ENCODE measurements at places on chromosomes 5 and 9.
A peak's percentile ranks its signal among the peaks of the same experiment; 100 is the strongest.

DNA sequence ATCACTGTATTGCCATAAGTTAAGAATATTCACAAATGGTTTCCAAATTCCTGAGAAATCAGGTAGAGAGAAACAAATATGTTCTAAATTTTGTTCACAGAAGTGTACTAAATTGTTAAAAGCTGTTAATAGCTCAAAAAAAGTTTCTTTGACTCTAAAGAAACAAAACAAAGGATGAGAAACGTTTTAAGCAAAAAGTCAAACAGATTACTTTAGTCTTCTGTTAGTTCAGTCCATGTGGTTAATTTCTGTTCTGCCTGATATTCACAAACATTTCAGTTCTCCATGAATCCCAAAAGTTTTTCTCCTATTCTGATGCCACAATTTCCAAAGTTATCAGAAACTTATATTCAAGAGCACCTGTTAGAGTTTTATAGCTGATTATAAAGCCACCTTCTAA is 7.7 kb upstream of the FANCC start:
- DNase-seq: no peak

GRCh38 chr5:173753307-173754168 is 134.6 kb upstream of the CPEB4 start:
- peak; percentile 26 for DNase-seq

DNA sequence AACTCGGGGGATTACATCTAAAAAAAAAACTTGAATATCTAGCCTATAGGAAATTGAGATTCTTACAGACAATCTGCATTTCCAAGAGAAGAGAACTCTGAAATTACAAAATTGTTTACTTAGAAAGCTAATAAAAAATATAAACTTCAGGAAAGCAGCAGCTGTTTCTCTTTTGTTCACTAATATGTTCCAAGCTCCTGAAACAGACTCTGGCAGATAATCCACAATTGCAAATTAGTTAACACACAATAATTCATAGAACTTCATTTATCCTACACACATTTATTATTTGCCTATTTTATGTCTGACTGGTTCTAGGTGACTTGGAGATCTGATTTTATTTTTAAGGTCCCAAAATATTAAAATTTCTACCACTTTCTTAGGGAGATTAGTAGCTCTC is 83.8 kb downstream of the TMEM167A start:
- no peak for DNase-seq

- DNase-seq: peak; percentile 88
Observed at GRCh38 chr5:52859628-52860027, 71.9 kb downstream of the ITGA1 start.

DNA sequence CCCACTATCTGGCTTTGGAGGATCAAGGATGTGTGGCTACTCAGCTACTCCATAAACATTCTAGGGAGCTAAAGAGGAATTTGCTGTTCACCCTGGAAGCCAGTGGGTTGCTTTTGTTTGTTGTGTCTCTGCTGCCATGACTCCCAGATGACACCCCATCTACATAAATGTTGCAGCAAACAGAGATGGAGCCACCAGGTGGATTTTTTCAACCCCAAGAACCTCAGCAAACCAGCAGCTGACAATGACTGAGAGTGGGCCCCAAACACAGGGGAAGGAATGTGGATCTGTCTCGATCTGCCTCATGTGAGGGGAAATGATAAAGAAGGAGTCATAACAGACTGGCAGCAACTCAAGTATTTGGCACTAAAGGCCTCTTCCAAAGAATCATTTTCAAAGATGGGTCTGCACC is 132.7 kb upstream of the TNC start:
- DNase-seq: peak; percentile 95

DNA sequence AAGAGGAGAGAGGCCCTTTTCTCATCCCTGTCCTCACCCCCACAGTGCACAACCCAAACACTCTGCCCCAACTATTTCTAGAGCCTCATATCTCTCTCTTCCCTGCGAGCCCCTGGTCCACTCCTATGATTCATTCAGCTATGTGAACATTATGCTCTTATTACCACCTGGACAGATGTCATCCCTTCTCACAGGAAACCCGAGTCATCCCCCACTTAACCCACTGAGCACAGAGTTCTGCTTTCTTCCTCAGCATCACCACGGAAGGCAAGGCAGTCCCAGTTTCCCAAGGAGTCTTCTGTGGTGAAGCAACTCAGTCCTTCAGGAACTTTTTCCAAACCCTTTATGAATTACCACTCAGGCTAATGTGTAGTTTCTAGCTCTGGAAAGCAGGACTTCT is 1.3 kb downstream of the DNAI1 start:
- DNase-seq: peak; percentile 39

- no peak for DNase-seq
Observed at GRCh38 chr5:111422747-111423720, 89.3 kb downstream of the STARD4 start.

- no peak for DNase-seq
Observed at GRCh38 chr9:82764061-82764668, 298.8 kb downstream of the RASEF start.

GRCh38 chr5:5979761-5980537 is 398.4 kb downstream of the MED10 start:
- DNase-seq: no peak

DNA sequence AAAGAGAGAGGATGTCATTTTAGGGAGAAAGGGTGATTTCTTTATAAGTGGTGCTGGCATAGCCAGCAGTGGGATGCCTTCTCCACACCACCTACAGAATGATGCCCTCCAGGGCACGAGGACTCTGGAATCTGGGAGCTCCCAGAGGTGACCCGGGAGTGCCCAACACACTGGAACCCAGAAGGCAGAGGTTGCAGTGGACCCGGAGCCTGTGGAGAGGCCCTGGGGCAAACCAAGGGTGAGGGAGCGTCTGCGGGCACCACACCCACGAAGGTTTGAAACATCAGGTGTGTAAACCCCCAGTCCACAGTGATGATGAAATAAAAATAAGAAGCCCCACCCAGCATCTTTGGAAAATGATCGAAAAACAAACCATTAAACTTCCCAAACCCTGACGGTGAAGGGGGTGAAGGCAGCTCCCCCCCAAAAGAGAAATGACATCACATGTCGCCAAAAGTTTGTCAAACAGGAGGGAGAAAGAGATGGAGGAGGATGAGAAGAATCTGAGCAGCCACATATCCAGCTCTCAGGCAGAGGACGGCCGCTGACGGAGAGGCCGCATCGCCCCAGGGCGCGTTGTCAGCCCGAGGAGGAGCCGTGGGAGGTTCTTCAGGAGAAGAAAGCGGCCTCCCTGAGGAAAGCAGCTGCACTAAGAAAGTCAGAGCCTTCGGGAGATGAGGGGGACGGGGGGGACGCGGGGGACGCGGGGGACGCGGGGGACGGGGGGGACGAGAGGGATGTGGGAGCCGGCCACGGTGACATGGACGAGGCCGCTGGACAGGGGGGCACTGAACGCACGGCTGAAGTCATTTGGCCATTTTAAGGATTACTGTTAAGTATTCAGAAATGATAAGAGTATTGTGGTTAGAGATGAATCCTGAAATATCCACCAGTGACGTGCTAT is 43.1 kb upstream of the NSMF start:
- no peak for DNase-seq

DNA sequence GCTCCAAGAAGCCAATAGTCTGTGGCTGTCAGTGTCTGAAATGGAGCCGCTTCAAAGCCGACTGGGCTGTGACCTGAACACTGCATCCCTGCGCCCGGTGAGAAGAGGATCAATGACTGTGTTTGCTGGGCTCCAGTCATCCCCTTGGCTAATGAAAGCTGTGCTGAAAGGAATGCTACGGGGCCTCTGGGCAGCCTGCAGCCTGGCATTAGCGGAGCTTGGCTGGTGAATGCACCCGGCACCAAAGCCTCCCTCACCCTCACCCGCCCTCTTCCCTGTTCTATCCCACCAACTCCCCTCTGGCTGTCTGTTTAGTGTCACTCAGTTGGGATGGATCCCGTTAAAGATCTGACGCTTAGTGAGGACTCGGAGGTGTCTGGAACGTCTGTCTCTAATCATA is 355.3 kb downstream of the BNC2 start:
- DNase-seq: peak; percentile 28

- DNase-seq: no peak
Observed at GRCh38 chr9:135563039-135563476, 1.5 kb downstream of the PAEP start.

DNA sequence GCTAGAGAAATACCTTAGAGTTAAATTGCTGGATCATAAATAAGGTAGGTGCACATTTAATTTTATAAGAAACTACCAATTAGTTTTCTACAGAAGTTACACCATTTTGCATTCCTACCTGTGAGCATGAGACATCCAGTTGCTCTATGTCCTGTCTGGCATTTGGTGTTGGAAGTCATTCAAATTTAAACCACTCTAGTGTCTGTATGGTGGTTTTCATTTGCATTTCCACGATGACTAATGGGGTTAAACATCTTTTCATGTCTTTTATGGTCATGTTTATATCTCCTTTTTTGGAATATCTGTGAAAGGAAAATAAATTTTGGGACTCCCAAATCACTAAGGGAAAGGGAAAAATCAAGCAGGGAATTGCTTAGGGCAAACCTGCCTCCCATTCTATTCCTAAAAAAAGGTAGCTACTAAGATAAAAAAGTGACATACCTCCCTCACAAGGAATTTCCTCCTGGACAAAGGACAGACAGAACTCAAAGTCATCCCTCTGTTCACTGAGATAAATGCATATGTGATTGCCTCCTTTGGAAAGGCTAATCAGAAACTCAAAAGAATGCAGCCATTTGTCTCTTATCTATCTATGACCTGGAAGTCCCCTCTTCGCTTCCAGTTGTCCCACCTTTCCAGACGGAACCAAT is 31.6 kb upstream of the ADCY2 start:
- peak; percentile 22 for DNase-seq

GRCh38 chr5:73883646-73884045 is 257.6 kb downstream of the ARHGEF28 start:
- DNase-seq: no peak

DNA sequence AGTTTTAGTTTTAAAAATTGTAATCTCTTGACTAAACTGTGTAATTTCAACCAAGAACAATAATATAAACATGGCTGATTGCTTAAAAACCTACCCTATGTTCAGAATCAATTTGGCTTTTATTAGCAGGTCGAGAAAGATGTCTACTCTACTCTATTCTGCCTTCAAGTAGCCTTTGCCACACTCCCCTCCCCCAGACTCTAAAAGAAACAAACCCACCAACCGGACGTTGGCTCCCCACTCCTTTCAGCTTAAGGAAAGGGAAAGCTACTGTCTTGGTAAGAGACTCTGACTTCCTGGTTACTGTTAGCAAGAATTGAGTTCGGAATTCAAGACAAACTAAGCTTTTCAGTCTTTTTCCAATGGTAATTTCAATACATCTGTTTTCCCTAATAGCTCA is 46.7 kb downstream of the TNFAIP8 start:
- DNase-seq: no peak

- no peak for DNase-seq
Observed at GRCh38 chr9:922171-922570, 54.3 kb upstream of the DMRT3 start.

DNA sequence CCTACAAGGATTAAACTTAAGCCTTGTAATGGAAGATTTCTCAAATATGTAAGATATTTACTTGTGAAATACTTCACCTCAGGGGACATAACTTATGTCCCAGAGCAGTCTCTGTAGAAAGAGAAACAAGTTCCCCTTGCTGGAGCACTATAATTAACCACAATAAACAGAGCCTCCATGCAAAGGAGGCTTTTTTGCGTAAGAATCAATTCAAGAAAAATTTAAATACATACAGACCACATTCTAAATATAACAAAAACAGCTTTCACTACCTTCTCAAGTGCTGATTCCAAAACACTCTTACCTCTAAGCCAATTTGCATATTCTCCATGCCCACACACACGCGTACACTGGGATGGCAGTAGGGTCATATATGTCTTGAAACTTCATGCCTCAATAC is 30.7 kb upstream of the CCNB1 start:
- peak; percentile 65 for DNase-seq

- DNase-seq: peak; percentile 24
Observed at GRCh38 chr5:41863871-41864486, 6.2 kb downstream of the OXCT1 start.

GRCh38 chr5:95810305-95811125 is 12.0 kb downstream of the GLRX start:
- DNase-seq: no peak

DNA sequence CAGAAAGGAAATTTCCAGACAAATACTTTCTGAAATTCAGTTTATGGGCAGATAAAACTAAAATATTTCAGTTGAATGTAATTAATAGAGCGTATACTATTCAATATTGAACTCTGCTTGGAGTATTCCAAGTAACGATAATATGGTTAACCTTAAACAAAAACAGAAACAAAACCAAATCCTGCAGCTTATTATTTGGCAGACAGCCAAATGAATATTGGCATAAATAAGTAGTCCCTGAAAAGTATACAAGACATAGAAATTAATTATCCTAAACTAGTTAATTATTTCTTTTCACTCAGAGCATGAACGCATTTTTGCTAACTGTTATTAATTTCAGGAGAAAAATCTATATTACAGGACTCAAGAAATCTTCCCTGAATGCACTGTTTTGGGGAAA is 1574.0 kb downstream of the MAT2B start:
- DNase-seq: no peak

DNA sequence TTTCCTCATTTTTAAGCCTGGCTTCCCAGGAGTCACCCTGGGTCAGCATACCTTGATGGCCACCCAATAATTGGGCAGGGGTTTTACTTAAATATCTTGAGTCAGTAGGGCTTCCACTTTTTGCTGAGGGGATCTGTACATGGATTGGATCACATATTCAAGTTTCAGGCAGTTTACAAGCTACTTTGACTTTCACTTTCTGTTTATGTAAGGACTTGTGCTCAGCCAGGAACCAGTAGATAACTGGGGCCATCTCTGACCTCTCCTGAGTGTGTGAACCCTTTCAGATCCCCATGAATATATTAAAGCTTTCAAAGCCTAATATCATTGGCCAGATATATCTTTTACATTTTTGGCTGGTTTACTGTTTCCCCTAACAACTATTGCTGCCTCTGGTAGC is 45.1 kb downstream of the SLCO6A1 start:
- no peak for DNase-seq

GRCh38 chr5:93721071-93721470 is 20.3 kb downstream of the POU5F2 start:
- DNase-seq: no peak

GRCh38 chr5:44932922-44933585 is 124.3 kb downstream of the MRPS30 start:
- no peak for DNase-seq

DNA sequence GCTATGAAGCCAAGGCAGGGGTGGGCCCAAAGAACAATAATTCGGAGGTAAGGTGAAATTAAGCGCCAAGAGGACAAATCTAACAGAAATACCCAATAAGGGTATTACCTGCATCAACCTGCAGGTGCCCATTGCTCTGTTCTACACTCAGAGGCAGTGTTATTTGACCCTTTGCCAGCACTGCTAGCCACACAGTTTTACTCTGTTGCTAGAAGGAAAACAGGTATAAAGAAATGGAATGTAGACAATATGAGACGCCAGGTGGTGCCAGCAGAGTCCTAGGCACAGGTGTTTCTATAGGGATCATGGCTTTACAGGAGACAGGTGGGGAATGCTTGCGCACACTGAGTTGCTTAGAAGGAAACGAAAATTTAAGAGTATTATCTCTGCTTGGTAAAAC is 201.3 kb downstream of the HTR1A start:
- no peak for DNase-seq

- peak; percentile 30 for DNase-seq
Observed at GRCh38 chr5:126492939-126493338, 69.7 kb downstream of the GRAMD2B start.

Data from fibroblast of skin of right quadriceps (primary cell).